AG09309 (cell line): ENCODE measurements at places on chromosomes 5 and 9.

DNA sequence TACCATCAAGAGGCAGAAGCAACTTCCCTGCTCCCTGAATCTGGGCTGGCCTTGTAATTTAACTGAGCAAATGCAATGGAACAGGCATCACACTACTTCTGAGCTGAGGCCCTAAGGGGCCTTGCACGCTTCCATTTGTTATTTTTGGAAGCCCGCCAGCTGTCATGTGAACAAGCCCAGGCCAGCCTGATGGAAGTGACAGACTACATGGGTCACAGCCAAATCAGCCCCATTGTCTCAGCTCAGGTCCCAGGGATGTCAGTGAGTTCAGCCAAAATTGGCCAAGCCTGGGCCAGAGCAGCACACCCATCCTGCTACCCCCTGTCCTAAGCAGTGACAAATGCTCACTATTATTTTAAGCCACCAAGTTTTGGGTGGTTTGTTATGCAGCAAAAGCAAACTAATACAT lies 72.8 kb downstream of the PRRT1B start:
- DNase-seq = no peak

GRCh38 chr5:169225830-169226356 lies 75.0 kb downstream of the SLIT3 start:
- no peak for DNase-seq

- DNase-seq = no peak
Measured at GRCh38 chr9:111427186-111427585, 57.0 kb downstream of the ECPAS start.

- no peak for DNase-seq
Measured at GRCh38 chr5:165360366-165360765, 1854.9 kb downstream of the MAT2B start.

DNA sequence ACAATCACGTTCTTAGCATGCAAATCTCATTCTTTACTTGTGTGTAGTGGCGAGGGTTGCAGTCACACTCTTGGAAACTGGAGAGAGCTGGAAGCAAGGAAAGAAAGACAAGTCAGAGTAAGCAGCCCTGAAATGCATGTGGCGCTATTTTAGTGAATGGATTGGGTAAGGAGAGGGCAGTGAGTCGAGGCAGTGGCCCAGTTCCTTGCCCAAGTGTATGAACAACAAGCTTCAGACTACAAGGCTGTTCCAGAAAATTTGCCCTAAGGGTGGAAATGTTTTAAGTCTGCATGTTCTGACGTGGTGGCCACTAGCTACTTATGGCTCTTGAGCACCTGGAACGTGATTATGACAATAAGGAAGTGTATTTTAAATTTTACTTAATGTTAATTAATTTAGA lies 59.4 kb upstream of the PTPN3 start:
- no peak for DNase-seq

DNA sequence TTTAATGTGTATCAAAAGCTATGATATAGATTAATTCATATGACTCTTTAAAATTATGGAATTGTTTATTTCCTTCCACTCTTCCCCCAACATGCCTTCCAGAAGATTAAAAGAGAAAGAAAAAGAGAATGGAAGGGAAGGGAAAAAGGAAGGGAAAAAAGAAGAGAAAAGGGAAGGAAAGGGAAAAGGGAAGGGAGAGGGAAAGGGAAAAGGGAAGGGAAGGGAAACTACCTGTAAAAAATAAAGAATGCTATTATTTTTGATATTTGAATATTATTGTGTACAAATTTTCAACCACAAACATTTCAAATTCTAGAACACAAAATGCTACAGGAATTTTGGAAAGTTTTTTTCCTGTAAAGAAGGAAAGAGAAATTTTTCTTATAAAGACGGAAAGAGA lies 281.7 kb downstream of the SLCO4C1 start:
- no peak for DNase-seq

GRCh38 chr9:132644251-132644650 lies 25.5 kb downstream of the DDX31 start:
- DNase-seq = no peak

DNA sequence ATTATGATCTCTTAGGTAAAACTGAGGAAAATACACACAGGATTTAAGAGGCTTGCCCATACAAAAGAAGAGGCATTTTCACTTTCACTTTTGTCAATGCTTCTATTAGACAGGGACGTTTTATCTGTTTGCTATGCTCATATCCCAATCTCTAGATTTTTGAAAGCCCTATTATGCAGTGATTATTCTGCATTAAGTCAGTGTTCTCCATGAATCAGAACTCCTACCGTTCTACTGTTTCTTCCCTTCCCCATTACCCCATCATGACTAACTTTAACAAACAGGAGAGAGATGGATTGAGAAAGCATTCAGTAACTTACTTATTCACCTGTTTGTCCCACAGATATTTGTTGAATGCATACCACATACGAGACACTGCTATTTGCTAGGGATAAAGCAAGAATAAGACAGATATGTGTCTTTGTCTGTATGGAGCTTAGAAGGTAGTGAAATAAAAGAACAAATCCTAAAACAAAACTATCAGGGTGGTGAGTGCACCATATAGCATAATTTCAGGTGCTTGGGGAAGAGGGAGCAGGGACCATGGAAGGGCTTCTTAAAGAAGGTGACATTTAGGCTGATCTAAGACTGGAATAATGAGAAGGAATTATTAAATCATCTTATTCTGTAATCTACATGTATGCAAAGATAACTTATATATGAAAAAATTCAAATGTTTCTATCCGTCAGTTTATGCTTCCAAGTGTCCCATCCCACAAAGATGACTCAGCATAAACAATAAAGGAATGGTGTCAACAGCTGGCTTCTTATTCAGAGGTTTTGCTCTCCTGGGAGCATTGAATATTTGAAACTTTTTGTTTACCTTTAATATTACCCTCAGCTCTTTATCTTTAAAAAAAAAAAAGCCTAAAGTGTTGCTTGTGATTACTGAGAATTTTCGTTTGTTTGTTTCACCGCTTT lies 328.1 kb downstream of the HINT1 start:
- DNase-seq = no peak

DNA sequence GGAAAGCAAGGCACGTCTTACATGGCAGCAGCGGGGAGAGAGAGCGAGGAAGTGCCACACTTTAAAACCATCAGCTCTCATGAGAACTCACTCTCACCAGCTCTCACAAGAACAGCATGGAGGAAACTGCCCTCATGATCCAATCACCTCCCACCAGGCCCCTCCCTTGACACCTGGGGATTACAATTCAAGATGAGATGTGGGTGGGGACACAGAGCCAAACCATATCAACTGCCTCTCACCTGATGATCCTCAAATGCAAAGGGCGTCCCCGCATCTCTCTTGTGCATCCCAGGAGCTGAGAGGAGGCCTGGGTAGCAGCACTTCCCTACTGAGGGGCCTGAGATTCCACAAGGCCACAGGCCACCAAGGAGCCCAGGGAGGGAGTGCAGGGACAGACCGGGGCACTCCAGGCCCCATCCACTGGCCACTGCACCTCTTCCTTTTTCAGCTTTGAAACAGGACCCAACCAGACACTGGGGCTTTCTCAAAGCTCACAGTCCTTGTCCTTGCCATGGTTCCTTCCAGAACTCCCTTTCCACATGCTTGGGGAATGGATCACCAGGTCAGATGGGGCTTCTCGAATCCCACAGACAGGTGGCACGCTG lies 54.5 kb upstream of the IL17B start:
- DNase-seq = no peak

DNA sequence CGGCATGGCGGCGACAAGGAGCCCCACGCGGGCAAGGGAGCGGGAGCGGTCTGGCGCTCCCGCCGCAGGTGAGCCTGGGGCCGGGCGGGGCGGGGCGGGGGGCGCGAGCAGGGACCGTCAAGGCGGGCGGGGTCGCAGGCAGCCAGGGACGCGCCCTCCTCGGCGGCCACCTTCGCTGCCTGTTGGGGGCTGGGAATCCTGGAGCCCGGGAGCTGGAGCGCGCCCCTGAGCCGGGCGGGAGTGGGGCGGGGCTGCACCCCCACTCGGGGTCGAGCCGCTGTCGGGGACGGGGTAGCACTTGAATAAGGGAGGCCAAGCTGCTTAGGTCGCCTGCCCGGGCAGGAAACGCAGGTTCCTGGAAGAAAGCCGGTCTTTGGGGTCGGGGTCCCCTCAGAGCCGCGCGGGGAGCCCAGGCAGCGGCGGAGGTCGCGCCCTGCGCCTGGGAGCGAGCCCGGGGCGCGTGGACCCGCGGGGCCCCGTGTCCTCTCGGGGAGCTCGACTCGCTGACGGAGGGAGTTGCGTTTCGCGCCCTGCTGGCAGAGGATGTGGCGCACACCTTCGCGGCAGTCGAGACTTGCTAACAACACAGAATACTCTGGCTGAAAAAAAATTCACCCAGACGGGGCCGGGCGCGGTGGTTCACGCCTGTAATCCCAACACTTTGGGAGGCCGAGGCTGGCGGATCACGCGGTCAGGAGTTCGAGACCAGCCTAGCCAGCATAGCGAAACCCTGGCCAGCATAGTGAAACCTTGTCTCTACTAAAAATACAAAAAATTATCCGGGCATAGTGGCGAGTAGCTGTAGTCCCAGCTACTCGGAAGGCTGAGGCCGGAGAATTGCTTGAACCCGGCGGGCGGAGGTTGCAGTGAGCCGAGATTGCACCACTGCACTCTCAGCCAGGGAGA lies 552 bp downstream of the OTULINL start:
- no peak for DNase-seq

GRCh38 chr9:99748676-99749075 lies 73.0 kb upstream of the NR4A3 start:
- no peak for DNase-seq

DNA sequence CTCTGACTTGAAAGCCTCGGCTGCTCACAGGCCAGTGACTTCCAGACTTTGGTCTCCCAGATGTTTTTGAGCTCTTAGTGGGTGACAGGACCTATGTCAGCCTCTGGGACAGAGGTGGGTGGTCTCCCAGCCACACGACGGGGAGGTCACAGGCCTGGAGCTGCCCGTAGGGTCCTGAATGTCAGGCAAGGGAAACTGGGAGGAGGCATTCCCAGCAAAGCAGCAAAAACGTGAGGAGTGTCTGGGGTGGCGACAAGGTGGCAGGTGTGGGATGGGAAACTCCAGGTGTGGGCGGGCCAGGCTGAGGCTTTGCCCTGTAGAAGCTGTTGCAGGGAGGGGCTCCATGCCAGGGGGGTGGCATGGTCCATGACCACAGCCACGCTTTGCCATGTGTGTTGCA lies 110.5 kb downstream of the CACNA1B start:
- DNase-seq = no peak

GRCh38 chr5:15116996-15117395 lies 245.4 kb upstream of the ANKH start:
- no peak for DNase-seq

DNA sequence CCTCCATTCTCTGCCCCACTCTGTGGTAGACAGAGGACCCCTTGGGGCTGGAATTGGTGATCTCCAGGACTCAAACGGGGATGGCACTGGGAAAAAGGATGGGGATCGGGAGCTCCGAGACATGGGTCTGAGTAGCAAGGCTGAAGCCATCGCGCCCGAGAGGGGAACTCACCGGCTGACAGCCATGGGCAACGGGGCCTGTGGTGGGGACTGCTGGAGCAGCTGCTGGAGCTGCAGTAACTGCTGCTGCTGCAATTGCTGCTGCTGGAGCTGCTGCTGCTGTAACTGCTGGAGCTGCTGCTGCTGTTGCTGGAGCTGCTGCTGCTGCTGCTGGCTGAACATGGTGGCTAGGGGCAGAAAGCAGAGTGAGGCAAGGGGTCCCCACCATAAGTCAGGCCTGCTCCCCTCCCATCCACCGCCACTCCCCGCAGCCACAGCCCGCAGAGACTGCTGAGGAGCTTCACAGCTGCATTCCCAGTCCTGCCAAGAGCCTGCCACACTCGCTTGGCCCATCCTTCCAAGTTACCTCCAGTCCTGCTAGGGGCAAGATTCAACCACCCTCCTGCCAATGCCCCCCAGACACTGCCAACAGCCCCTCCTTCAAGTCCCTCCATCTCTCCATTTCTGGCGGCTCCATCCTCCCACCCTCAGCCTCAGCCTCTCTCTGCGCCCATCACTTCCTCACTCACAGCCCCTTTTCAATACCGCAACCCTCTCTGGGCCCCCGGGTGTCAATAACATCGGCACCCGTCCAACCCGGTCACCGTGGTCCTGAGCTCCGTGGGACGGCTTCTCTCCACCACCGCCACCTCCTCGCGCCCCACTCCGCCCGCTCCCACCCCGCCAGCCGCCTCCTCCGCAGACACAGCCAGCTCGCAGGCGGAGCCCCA lies 611 bp downstream of the CIZ1 start:
- no peak for DNase-seq

GRCh38 chr5:111747337-111747736 lies 9.7 kb downstream of the NREP start:
- DNase-seq = no peak

DNA sequence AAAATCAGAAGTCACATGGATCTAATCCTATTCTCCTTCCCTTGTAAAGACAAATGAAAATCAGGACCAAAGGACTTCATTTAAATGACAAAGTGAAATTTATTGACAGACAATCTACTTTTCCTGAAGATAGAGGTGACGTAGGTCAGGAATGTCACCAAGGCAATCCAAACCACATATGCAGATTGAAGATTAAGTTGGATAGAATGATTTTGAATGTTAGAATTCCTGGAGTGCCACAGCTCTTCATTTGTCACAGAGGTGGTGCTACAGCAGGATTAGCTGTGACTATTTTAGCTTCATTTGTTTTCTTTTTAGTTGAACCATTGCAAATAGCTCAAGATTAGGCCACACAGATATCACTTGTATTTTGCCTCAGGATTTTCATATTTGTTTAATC lies 736.0 kb upstream of the ARRDC3 start:
- DNase-seq = no peak

DNA sequence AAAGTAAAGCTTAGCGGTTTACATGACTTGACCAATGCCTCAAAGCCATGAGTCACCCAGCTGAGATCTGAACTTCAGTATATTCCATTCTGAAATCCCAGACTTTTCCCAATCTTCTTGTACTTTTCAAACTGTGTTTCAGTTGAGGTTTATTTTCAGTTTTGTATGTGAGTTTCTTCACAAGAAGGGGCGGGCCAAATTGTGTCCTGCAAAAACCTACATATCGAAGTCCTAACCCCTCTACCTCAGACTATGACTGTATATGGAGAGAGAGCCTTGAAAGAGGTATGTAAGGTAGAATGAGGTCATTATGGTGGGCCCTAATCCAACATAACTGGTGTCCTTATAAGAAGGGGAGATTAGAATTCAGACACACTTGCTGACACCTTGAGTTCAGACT lies 666 bp upstream of the TLR4 start:
- no peak for DNase-seq

DNA sequence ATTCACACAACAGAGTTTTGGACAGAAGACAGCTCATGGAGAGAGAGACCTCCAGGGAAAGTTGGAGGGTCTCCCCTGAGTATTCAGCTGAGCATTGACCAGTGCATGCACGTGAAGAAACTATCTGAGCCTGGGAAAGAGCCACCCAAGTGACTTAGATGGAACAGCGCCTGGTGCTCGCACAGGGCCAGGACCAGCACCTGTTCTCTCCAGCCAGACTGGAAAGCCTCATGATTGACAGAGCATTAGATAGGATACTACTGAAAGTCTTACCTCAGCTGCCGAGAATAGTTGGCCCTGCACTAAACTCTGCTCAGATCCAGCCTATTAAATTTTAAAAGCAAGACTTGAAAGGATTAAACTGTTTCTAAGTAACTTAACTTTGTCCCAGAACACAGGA lies 28.3 kb upstream of the NEURL1B start:
- DNase-seq = no peak
